ENCODE measurements at places on chromosomes 16 and 17. TPM values are rescaled to one million over a fixed set of nuclear protein-coding genes. Genes with fewer than 3 reads are reported as not detected.

CA5A gene
- total RNA-seq, result not detected

KRT36 gene
- not detected for total RNA-seq

- DNase-seq, result no peak
Measured at GRCh38 chr17:8862213-8863056, 5.0 kb downstream of the PIK3R6 start.

DNA sequence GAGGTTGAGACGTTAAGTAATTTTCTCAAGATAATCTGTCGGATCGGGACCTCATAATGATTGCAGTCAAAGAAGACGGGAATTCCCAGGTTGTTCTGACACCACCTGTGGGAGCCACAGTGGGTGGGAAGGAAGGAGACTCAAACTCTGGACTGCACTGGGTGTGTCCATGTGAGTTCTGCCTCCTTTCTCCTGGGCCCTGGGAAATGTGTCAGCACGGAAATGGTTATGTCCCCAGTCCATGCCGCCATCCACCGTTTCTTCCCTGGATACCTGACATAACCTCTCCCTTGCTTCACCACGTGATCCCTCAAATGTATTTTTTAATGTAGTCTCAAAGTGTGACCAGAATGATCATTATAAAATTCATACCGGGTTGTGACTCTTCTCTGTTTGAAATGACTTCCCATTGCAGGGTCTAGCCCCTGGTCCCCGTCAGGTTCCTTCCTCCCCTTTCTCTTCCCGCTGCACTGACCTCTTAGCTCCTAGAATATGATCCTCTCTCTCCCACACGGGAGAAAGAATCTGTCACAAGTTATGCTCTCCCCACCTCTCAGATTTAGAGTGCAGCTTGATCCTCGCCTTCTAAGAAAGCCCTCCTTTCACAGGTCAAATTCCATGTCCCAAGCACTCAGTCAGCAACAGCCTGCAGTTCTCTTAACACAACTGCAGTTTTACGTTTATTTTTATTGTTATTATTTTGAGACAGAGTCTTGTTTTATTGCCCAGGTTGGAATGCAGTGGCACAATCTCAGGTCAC is 820.0 kb upstream of the EEF2KMT start:
- no peak for DNase-seq

DNA sequence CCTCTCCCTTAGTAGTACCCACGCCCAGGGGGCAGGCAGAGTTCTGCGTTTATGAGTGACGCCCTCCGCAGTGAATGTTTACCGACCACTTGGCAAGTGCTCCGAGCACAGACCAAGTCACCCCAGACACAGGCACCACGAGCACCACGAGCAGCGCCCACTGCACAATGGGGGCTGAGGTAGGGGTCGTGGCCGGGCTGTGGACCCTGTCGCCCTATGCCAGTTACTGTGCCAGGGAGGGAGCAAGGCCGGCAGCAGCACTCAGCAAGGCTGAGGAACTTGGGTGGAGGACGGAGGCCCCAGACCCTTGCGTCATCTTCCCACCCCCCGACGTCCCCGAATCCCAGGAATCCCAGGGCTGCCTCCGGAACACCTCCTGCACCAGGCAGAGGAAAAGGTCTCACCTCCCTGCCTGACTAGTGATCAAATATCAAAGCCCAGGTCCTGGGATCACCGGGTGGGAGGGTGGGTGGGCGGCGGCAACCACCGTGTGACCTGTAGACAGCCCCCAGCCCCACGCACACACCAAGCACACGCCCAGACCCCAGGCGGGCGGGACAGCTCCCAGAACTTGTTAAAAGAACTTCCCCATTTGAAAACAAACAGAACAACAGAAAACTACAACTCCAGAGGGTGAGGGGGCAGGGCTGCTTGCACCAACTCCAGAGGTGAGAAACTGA is 5.4 kb downstream of the VASN start:
- peak; percentile 58 for DNase-seq

DNA sequence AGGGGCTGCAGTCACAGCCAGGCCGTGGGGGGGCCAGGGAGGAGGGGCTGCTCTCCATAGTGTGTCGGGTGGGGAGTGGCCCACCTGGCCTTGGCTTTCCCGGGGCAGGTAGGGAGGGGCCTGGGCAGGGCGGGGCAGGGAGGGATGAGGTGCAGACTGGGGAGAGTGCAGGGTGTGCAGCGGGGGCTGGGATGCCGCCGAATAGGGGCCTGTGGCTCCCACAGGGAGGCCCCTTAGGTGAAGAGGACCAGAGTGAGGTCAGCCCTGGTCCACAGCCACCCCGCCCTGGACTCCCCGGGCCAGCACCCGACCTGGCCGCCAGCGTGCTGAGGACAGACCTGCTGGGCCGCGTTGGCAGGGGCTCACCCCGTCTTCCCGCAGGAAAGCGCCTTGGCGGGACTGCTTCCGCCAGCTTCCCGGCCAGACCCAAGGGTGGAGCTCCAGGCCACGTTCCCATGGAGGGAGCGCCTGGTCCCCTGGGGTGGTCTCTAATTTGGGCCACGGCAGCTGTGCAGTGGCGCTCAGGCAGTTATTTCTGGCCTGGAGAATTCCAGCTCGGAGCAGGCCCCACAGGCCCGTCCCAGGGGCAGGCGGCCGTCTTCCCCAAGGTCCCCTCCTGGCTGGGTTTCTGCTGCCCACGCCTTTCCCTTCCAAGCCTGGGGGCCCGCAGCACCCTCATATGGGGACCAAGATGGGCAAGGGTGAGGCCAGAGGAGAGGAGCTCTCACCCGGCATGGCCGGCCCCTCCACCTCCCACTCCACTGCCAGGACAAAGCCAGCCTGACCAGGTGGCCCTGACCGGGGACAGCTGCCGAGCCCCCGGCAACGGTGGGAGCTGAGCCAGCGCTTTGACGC is 27.9 kb downstream of the CACNA1H start:
- DNase-seq, result no peak

GRCh38 chr16:56357241-56357764 is 68.0 kb downstream of the AMFR start:
- DNase-seq, result peak; percentile 63

All from fibroblast of the aortic adventitia (primary cell).